Stimulated activated CD8-positive, alpha-beta memory T cell treated with anti-CD3 and anti-CD28 coated beads, Interleukin-7, amount 100 ng/mL, for 4 hours (primary cell): ENCODE measurements at places on chromosomes 12 and 14.

DNA sequence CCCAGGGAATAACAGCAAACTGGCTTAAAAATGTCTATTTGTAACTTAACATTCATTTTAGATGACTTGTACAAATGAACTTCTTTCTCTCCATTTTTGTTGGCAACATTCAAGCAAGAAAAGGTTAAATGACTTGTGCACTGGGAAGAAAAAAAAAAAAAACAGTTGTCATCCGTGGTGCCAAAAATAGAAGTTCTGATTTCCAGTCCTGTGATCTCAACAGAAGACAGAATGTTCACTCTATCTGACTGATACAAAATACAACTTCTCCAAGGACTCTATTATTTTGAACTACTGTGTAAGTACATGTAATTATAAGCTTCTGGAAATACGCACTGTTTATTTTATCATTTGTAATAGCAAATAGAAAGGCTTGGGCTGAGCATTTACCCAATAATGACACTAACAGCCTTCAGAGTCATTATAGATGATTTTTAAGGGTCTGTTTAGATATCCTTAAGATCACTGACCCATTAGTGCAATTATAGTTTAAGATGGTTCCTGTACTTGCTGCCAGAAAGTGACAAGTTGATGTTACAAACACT lies 59.9 kb downstream of the LIN7A start:
- DNase-seq = no peak

DNA sequence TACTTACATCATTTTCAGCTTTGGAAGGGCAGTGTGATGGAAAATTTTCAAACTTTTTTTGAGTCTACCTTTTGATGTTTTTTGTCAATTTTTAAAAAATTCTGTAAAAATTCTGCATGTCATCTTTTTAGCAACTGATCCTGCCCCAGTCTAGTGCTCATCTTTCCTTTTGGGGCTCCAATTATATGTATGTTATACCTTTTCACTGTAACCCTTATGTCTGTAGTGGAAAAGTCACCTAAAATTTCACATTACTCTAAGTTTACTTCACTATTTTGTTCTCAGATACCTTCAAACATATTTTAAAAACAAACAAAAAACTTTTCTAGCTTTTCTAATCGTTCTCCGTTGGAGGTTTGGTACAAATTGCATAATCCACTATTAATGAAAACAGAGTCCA lies 32.5 kb upstream of the MYRFL start:
- DNase-seq = no peak

DNA sequence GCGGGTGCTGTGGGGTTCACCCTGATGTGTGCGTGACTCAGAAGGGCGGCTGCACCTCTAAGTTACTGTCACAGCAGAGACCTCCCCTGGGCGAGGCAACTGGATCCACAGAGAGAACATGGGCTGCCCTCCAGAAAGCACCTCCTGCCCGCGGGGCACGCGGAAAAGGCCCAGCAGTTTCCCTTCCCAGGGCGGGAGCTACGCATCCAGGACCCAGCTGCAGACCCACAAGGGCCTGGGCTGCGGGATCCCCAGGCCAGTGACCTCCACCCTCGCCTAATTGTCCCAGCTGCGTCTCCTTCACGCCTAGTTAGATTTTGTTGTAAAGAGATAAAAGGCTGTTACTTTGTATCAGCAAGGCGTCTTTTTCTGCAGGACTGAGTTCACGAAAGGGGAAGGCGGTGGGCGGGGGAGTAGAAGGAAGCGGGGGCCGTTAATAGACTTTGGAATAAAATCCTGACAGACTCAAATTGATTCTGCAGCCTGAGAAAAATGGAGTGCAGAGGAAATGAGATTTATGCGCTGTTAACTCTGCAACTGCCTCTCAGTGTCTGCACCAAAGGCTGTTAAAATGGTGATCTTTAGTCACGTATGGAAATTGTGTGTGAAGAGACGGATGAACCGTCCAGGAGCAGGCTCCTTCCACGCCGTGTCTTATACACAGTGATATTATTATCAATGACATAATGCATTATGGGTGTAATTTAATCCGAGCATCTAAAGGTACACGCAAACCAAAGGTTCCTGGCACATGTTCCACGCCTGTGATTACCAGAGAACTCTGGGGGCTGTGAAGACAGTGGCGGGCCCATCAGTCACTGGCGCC lies 65.9 kb upstream of the FBRSL1 start:
- DNase-seq = no peak

DNA sequence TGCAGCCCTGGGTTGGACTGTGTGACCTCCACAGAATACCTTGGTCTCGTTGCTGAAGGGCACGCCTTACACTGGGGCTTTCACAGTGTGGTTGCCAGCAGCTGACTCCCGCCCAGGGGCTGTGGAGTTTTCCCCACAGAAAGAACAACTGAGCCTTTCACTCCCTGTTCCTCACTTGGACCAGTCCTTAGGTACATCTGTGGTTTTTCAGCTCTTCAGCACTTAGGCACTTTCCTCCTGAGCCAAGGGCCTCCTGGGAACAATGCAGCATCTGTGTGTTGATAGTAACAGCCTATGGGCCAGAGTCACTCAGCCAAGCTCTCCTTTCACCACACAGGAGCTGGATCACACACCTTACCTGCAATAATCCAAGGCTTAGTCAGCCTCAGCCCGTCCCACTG lies 25.0 kb downstream of the ERP27 start:
- no peak for DNase-seq

GRCh38 chr12:20601668-20602280 lies 93.4 kb upstream of the SLCO1C1 start:
- no peak for DNase-seq

DNA sequence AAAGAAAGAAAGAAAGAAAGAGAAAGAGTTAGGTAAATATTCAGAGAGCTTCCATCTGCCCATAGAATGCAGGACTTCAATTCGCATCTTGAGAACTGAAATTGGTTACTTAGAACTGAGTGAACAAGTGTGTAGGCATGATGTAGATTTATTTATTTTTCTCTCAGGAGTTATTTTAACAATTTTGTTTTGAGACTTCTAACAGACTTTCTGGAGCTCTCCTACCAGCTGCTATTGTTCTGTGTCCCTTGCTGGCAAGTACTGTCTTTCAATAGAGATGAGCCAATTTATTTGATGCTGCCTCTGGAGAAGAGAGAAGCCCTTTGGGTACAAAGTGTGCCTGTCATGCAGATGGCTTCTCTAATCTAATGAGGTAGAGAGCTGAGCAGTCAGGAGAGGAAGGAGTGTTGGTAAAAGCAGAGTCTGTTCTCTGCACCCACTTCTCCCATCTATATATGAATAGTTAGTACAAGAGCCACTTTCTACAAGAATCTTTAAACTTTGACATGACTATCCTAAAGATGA lies 67.0 kb downstream of the SYT1 start:
- no peak for DNase-seq

DNA sequence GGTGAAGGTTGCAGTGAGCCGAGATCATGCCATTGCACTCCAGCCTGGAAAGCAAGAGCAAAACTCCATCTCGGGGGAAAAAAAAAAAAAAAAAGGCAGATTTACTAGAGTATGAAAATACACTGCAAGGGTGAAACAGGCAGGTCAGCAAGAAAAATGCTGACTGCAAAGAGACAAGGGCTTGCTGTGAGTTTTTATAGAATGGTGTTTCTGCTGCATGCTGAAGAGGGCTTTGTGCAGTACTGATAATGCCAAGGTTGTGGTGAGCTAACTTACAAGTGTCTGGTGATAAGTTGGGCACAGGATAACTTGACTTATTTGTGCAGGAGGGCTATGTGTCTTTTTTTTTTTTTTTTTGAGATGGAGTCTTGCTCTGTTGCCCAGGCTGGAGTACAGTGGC lies 25.9 kb upstream of the SRP54 start:
- DNase-seq = no peak

GRCh38 chr12:123180171-123180570 lies 29.3 kb upstream of the PITPNM2 start:
- no peak for DNase-seq

GRCh38 chr14:103057372-103058163 lies at the start of gene CDC42BPB:
Gene CDC42BPB, minus strand, starts transcription at chr14:103057549. Its CDS starts 376 bp downstream, at chr14:103057173.
- DNase-seq = no peak

DNA sequence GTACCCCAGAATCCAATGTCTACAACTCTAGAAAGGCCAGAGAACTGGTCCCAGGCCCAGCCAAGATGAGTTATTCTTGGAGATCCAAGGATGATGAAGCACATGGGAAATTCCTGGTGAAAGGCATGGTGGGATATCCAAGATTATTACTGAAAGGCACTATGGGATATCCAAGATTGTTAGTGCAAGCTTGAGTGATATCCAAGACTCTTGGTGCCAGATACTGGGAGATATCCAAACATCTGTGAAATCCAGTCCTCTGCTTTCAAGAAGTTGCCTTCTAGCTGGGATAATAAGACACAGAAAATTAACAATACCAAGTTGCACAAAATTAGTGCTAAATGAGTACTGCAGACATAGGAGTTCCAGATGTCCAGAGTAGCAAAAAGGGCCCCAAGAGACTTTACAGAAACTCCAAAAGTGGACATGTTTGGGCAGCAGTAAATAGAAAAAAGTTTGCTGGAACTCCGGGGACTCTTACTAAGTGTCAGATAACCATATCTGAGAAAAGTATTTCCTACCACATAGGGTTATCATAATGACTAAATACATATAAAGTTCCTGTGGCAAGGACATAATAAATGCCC lies 34.6 kb downstream of the PHLDA1 start:
- no peak for DNase-seq

DNA sequence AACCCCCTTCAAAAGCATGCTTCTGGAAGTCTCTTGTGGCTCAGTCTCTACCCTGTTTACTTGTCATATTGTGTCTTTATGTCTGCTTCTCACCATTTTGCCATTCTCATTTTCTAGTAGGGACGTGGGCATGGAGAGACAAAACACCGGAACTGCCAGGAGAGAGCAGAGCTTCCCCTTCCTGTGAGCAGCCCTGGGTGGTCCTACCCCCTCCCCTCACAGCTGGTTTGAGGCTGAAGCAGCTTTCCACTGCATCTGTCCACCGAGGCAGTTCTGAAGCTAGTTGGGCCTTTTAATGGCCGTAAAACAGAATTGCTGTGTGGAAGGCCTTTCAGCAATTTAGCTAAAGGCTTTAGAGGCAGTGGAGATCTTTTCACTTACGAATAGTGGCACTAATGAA lies 77.0 kb downstream of the PELI2 start:
- no peak for DNase-seq

- no peak for DNase-seq
Measured at GRCh38 chr14:89911010-89911919, 43.3 kb downstream of the EFCAB11 start.

- DNase-seq = no peak
Measured at GRCh38 chr14:75547552-75548250, 25.4 kb downstream of the BATF start.

GRCh38 chr14:93708800-93709199 lies 79.5 kb downstream of the PRIMA1 start:
- no peak for DNase-seq

DNA sequence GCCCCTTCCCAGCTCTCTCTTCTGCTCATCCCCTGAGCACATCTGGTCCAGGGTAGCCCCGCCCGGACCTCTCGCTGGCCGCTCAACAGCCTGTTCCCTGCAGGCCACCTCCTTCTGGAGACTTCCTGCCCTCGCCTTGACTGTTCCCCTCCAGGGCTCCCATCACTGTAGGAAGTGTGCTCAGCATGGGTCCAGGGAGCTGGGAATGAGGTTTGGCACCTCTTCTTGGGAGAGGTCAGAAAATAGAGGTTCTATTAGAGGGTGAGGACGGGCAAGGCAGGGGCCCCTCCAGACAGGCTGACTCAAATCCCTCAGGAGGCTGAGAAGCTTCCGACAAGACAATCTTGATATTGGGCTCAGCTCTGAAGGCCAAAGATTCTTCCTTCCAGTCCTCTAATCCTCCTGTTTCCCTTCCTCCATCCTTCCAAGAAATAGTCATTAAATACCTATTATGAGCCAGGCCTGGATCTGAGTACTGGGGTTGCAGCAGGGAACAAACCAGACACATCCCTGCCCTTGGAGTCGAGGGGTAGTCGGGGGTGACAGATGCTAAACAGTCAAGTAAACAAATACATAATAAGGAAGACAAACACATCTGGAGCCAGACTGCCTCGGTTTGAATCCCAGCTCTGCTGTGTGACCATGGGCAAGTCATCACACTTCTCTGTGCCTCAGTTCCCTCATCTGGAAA lies 30.6 kb downstream of the CMKLR1 start:
- no peak for DNase-seq

- DNase-seq = no peak
Measured at GRCh38 chr14:21521501-21521900, 4.6 kb downstream of the SALL2 start.

DNA sequence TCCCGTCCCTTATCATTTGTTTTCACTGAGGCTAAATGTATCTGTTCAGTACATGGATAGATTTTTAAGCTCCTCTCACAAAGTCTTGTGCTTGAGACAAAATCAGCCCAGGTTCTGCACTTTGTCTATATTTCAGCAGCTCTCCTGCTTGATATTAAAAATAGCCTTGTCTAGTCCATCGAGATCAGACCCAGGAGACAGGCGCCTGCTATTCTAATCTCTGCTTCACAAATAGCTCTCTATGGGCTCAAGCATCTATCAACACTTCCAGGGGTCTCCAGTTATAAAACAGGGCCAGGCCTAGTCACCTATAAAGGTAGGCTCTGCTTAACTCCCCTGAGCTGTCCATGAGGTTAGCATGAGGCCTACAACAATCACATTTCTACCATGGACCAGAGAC lies 62.5 kb downstream of the ZFP36L1 start:
- DNase-seq = no peak

- no peak for DNase-seq
Measured at GRCh38 chr12:52091869-52092268, 12.4 kb downstream of the SMIM41 start.

GRCh38 chr12:11743423-11744409 lies 94.2 kb downstream of the ETV6 start:
- no peak for DNase-seq

DNA sequence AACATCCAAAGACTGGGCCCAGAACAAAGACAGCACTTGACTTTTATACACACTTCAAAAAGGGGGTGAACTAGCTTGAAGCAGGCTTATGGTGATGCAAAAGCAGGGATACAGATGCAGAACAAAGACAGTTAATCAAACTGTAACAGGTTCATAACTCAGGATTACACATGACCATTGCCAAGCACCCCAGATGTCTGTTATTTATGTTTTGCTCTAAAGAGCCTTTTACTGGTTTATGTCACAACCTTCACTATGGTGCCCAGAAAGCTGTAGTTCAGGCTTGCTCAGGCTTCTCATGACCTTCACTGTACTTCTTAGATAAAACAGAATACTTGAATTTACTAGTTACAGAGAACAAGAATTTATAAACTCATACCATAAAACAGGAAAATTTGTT lies 31.7 kb upstream of the SLC38A4 start:
- no peak for DNase-seq

- DNase-seq = no peak
Measured at GRCh38 chr14:61641914-61642613, 53.2 kb upstream of the HIF1A start.

GRCh38 chr14:36818794-36819384 lies 157.2 kb downstream of the PAX9 start:
- DNase-seq = no peak

GRCh38 chr12:115174920-115175319 lies 490.9 kb upstream of the TBX3 start:
- no peak for DNase-seq

- no peak for DNase-seq
Measured at GRCh38 chr12:42589465-42590329, at the start of gene PRICKLE1. Gene PRICKLE1, minus strand, starts transcription at chr12:42589746. Its CDS starts 117,230 bp downstream, at chr12:42472516.

GRCh38 chr12:110638796-110639195 lies 24.9 kb downstream of the TCTN1 start:
- no peak for DNase-seq
